ENCODE measurements at places on chromosomes 7 and 10.
A peak's percentile ranks its signal among the peaks of the same experiment; 100 is the strongest.

GRCh38 chr7:7773334-7774309, 55.2 kb upstream of the RPA3 start:
- DNase-seq: no peak

GRCh38 chr10:17113889-17114540, 15.6 kb downstream of the CUBN start:
- DNase-seq: peak; percentile 20

DNA sequence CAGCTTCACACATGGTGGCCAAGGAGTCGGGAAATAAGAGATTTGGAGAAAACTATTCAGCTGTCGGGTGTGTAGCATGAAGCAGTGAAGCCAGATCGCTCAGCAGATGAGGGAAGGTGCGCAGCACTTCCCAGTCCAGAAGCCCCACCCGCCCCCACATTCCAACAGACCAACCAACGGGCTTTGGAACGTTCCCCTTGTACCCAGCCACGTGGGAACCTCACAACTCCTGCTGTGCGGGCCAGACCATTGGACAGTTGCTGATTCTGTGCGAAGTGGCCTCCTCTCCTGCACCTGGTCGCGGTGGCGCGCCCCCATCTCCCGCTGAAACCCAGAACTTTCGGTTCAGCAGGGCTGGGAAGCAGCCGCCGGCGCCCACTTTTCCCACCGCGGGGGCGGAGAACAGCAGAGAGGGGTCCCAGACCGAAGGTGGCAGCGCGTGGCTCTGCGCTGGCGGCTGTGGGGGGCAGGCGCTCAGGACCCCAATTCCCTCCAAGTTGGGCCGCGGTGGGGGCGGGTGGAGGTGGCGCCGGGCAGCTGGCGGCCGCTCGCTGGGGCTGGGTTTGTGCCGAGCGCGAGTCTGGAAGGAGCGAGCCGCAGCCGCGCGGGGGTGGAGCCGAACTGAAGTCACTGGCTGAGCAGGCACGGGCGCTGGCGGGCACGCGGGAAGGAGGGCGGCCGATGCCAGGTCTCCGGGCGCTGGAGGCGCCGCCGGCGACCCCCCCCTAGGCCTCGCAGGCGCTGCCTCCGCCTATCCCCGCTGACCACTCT, 1301.5 kb upstream of the SORCS1 start:
- DNase-seq: no peak

GRCh38 chr7:81025360-81025759, 106.5 kb upstream of the SEMA3C start:
- no peak for DNase-seq

DNA sequence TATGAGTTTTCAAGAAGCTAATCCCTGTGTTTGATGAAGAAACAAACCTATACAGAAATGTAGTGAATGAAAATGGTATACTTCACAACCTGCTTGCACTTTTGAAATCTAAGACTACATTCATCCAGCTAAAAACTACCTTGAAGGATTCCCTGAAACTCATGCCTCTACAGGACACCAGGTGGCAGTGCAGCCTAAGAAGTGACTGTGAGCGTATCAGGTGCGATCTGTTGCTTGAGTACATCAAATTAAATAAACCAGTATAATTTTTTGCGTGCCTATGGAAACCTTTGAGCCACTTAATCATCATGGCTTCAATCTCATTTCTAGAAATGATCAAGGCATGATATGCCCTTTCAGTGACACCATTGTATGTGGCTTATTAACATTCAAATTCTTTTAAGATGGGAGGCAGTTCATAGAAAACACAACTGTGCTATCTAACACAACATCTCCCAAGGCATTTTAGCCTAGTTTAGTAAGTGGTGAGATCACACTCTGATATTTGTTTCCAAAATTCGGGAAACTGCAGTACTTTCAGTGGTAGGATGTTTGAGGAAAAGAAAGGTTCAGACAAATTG, 57.4 kb downstream of the PPP1R17 start:
- DNase-seq: peak; percentile 56

- no peak for DNase-seq
Measured at GRCh38 chr7:105352018-105352612, 36.6 kb downstream of the SRPK2 start.

GRCh38 chr7:2616387-2617324, 15.1 kb upstream of the TTYH3 start:
- peak; percentile 51 for DNase-seq

- DNase-seq: no peak
Measured at GRCh38 chr7:29356631-29357030, 162.1 kb downstream of the CHN2 start.
